Renal pelvis (tissue), 12 donors: ENCODE measurements at places on chromosomes 6 and 20.

GRCh38 chr20:32461836-32462600 lies 103.9 kb downstream of the ASXL1 start:
- no peak for DNase-seq

DNA sequence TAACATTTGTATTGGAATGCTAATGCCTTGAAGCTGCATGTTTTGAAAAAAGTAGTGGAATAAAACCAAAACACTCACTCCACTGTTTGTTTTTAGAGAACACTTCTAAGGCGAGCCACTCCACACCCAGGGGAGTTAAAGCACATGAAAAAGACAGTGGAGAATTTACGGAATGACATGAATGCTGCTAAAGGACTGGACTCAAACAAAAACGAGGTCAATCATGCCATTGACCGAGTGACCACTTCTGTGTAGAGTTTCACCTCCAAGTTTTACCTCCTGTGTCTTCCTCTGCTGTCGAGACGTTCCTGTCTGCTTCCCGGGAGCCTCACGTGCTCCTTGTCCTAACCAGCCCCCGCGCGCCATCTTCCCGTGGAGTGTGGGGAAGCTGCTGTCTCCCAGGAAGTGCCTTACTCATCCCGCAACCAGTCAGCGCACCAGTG lies 127.8 kb downstream of the LRRC1 start:
- DNase-seq, result no peak

DNA sequence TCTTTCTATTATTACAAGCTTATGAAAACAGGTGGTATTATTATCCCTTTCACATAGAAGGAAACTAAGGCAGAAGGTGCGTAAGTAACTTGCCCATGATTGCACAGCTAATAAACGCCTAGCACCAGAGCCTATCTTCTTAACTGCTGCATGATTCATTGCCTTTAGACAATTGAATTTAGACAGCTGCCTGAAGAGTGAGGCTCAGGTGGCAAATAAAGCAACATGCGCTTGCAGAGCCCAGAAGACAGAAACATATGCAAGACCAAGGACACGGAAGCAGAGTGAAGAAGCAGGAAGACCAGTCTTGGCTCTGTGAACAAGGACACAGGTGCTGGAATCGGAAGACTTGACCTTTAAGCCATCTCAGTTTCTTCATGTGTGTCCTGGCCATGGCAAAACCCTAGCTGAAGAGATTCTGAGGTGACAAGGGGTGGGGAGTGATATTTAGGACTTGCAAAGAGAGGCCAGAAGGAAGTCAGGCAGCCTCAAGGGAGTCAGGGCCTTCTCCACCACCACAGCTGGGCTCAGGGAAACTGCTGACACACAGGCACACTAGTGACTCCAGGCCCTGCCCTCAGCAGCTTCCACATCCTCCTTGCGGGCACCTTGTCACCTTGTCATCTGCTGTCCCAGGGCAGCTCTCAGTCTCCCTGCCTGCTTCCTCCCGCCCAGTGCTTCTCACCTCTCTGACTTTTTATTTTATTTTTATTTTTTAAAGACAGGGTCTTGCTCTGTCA lies 91.7 kb upstream of the SLC22A16 start:
- DNase-seq, result no peak

- no peak for DNase-seq
Measured at GRCh38 chr6:34022250-34022872, 123.5 kb downstream of the GRM4 start.

DNA sequence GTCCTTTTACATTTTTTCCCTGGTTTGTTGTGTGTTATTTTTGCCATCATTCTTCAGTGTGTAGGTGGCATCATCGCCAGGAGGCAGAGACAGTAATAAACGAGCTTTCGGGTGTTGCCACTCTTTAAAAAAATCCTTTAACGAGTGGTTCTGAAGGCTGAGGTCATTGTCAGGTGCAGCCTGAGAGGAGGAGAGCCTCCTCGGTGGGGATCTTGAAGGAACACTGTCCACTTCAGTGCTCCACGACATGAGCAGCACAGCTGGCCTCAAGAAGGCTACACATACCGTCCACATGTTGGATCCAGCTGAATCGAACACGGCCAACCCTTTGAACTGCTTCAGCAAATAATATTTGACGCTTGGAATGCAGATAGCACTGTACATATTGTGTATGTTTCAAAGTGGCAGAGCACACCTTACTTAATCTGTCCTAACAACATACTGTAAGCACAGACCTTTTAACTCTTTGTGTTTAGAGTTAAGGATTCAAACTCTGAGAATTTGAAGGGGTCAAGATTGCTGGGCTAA lies 48.0 kb upstream of the FOXQ1 start:
- no peak for DNase-seq

- DNase-seq, result no peak
Measured at GRCh38 chr6:70563530-70563929, 3.2 kb upstream of the SDHAF4 start.

GRCh38 chr6:89986650-89987074 lies 92.4 kb downstream of the GJA10 start:
- no peak for DNase-seq

DNA sequence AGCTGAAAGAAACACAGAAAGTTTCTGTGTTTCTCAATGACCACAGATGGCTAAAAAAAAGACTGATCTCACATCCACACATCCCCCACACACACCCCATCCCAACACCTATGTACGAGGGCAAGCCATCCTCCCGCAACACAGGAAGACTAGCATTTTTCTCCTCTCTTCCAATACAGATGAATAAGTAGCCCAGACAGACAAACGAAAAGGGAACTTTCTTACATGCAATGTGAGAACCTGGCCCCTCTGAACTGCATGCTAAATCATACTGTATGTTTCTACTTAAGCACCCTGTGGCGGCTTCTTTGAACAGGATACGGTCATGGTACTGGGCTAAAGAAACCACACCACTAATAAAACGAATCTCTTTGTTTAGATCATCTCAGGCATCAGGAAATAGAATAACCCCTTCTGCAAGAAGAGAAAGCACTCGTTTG lies 116.2 kb downstream of the GMDS start:
- DNase-seq, result peak; percentile 78

DNA sequence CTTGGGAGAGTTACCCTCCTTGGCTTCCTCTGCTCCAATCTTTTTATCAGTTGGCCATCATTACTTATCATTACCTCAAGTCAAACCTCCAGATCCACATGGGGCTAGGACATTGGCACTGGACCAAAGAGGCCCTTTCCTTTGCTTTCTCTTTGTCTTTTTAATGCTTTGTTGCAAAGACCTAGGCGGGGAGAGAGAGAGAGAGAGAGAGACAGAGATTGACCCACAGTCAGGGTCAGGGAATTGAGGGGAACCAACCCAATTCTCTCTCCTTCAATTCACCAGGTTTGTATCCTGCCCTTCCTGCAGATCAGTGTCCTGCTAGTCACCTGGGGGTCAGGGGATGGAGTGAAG lies 3.5 kb upstream of the VEGFA start:
- DNase-seq, result no peak

- DNase-seq, result no peak
Measured at GRCh38 chr20:8755340-8756118, 313.4 kb upstream of the PLCB4 start.

GRCh38 chr6:75210885-75211739 lies 5.3 kb upstream of the COL12A1 start:
- no peak for DNase-seq

GRCh38 chr6:42171813-42172581 lies 1.2 kb upstream of the GUCA1A start:
- no peak for DNase-seq

DNA sequence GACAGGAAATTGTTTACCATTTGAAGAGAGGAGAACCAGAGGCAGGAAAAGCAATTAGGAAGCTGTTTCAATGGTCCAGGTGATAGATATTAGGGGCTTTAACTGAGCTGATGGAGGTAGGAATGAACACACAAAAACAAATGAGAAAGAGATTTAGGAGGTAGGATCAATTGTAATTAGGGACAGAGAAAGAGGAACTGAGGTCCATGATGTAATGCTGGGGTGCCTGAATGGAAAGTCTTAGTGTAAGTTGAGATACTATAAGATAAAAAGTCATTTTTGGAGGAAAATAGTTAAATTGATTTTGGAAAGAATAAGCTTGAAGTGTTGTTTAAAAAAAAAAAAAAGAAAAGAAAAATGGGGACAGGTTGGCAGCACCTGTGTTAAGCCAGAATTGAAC lies 58.5 kb upstream of the B3GAT2 start:
- DNase-seq, result no peak
